GM04503 (cell line): ENCODE measurements at places on chromosomes 4 and X.

DNA sequence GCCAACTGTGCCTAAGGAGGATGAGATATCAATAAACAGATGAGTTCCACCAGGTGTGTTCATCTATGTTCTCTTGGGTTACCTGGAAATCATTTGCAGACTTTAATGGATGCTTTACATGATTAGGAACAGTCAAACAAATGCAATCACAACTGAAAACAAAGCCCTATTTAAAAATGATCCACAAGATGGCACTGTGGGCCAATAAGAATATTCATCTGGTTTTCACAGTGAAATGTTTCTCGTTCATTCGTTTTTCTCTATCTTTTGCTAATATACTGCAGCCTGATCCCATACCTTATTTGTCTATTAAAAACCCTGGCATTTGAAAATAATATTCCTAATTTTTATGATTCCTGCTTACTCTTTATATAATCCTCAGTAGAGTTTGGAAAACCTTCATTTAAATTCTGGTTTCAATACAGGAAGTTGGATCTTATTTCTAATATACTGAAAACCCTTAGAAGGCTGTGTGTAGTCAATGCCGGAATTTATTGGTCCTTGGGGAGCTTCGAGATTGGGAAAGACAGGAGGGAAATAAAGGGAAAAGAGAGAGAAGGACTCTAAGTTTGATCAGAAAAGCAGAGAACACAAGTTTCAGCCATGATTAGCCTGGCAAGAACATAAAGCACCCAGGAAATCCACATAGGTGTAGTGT is 63.8 kb upstream of the TAPT1 start:
- DNase-seq: no peak

DNA sequence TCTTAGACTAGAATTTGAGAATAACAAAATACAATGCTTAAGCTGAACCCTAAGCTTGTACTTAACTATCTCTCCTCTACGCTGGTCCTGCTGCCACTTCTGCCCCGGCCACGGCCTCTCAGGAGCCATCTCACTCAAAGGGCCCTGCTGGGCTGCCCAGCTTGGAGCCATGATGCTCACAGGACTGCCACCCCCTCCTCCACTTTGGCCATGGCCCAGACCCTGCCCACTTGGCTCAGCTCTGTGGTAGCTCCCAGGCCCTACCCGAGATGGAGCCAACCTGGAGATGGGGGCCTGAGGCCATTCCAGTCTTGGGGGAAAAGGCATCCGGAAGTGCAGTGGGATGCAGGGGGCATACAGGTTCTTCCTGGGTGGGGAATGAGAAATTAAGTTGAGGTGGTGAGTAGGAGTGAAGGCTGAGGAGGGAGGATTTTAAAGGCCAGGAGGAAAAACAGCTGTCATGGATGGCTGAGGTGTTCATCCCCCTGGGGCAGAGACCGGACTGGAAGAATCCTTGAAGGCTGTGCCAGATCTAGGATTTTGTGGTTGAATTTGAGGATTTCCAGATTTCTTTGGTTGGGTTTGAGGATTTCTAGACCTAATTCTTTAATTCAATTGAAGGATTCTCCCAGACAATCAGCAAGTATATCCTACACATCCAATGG is 824 bp downstream of the SASH3 start:
- DNase-seq: no peak

GRCh38 chr4:4856071-4857000 is 3.1 kb upstream of the MSX1 start:
- no peak for DNase-seq

DNA sequence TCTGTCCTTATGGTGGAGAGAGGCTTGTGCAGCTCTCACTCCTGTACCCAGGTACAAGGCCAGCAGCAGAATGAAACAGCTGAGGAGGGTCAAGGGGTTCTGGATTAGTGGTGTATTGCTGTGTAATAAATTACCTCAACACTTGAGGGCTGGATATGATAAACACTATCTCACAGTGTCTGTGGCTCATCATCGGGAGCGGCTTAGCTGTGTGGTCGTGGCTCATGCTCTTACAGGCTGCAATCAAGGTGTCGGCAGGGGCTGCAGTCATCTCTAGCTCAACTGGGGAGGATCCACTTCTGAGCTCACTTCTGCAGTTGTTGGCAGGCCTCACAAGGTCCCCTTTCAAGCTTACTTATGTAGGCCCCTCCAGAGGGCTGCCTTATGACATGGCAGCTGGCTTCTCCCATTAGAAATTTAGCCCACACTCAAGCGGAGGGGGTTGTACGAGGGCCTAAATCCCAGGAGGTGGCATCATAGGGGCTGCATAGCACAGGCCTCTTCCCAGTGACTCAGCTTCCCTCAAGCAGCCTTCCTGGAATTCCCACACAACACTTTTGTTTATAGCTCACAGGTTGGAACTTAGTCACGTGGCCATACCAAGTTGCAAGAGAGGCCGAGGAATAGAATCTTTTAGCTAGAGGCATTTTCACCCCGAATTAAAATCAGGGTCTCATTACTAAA is 148.2 kb upstream of the RPS6KA3 start:
- DNase-seq: no peak

DNA sequence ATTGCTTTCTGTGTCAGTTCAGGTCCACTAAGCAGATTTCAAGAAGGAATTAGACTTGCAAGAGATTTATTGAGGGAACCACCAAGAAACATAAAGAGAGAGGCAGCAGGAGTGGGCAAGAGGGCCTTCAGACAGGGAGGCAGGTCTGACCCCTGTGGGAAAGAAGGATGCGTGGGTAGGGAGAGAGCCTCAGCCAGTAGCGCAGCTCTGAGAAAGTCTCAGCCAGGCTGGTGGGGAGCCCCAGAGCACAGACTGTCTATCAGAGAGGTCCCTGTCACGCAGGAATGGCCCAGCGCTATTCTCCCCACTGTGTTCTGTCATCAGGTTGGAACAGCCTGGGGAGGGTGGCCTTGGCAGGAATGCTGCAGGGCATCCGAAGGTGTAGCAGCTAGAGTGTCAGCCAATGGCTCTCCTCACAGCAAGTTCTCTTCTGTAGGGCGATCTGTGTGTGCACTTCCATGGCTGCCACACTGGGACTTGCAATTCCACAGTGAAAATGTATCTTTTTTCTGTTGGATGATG is 48.0 kb downstream of the OTC start:
- no peak for DNase-seq

DNA sequence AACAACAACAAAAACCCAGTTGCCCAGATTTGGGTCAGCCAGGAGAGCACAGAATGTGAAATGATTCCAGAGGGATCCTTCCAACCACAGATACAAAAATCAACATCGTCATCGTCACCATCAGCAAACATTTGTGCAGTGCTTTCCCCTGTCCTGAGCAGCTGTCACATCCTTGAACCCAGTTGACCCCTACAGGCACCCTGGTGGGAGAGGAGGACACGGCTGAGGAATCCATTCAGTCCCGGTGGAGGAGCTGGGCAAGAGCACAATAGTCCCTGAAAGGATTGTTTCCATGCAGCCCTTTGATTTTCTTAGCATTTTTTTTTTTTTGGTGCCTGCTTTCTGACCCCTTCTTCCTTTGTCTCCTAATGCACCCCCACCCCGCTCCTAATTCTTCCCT is 37.1 kb upstream of the STX18 start:
- no peak for DNase-seq

GRCh38 chr4:142539796-142540482 is 306.2 kb downstream of the INPP4B start:
- no peak for DNase-seq

- no peak for DNase-seq
These were observed 20.5 kb upstream of the STS start for GRCh38 chrX:7127056-7127455.

DNA sequence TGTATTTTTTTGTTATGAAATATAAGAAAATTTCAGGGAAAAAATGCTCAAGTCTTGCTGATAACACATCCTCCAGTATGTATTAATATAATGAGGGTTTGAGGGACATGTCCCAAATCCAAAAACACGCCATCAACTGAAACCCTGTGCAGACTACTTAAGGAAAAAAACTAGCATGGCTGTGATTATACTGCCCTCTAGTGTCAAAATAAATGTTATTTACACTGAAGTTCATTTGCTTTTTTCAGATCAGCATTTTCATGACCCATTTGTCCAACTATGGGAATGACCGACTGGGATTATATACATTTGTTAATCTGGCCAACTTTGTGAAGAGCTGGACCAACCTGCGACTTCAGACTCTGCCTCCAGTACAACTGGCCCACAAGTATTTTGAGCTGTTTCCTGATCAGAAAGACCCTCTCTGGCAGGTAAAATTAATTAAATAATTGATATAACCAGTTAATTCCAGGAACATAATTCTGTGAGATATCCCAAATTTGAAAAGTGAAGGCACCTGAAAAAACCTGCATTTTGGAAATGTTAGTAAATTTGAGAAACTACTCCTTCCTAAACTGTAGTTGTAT is 128.5 kb downstream of the PRSS12 start:
- peak; percentile 18 for DNase-seq

- DNase-seq: no peak
These were observed 16.7 kb upstream of the LHFPL1 start for GRCh38 chrX:112696481-112696880.

DNA sequence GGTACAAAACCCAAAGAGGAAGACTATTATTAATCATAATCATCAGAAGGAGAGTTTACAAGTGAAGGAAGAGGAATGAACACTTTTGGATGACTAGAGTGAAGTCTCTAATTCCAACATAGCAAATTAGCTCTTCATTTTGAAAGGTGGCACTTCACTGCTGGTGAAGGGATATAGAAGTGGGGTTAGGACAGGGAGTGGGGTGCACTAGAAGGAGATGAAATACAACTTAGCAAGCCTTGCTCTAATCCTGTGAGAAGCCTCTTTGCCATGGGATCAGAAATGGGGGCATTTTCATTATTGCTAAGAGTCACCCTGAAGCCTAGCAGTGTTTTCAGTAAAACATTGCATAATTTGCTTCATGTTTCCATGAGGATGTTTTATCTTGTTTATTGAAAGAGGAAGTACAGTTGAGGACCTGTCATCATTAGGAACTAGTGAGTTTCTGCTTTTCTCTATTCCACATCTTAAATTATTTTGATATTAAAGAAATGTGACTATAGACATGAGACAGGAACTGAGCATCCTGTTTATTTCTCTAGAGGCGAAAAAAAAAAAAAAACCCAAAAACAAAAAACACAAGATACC is 9.3 kb upstream of the GRPR start:
- DNase-seq: peak; percentile 11

DNA sequence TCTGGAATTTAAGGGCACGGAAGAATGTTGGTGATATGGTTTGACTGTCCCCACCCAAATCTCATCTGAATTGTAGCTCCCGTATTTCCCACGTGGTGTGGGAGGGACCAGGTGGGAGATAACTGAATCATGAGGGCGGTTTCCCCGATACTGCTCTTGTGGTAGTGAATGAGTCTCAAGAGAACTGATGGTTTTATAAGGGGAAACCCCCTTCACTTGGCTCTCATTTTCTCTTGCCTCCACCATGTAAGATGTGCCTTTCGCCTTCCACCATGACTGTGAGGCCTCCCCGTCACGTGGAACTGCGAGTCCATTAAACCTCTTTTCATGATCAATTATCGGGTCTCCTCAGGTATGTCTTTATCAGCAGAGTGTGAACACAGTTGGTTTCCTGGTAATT is 25.6 kb upstream of the DHRSX start:
- DNase-seq: no peak

DNA sequence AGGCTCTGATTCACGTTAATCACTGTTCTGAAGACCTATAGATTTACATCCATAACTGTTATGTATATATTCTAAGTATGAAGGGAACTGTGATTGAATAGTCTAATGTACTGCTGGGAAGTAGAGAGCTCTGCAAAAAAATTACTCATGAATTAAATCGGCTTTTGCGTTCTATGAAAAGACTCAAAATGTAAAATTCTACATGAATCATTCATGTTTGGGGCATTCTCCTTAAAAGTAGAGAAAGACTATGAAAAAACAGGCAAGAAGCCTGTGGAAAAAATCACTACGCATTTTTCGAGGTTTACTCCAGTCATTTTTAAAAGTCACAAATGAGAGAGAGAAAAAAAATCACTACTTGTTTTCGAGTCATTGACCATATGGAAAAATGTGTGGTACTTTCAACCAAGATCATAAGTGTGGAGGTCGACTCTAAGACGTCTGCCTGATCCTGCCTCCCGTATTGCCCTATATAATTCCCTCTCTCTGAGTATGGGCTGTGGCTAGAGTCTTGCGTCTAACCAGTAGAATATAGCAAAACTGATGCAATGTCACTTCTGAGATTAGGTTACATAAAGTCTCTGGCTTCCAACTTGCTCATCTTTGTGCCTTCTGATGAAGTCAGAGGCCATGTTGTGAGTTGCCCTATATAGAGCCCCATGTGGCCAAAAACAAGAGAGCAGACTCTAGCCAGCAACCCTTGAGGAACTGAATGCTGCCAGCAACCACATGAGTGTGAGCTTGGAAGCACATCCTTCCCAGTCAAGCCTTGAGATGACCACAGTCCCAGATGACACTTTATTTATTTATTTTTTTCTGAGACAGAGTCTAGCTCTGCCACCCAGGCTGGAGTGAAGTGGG is 32.1 kb upstream of the VEGFD start:
- DNase-seq: no peak

DNA sequence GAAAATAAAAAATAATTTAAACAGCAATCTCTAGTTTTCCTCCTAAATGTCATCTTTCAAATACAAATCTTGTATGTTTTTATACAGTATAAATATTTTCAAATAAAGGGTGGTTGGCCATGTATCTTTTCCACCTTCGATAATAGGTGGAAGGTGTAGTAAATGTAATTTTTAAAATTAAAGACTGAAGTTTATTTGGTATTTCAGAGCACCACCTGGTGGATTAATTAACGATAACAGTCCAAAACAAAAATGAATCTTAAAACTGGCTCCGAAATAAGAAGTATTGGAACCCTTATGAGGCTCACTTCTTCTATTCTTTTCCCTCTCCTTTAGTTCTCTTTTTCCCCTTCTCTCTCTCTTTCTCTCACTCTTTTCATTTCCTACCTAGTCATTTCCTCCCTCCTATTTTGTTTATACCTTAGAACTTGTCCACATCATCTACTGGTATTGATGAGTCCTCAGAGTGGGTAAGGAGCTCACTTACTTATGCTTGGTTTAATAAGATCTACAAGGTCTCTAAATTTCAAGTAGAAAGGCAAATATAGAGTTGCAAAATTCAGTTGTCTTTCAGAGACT is 82.9 kb upstream of the EXOC1L start:
- DNase-seq: no peak

GRCh38 chrX:112638691-112639090 is 41.0 kb downstream of the LHFPL1 start:
- no peak for DNase-seq

GRCh38 chrX:81208916-81209315 is 7.0 kb downstream of the SH3BGRL start:
- DNase-seq: no peak

DNA sequence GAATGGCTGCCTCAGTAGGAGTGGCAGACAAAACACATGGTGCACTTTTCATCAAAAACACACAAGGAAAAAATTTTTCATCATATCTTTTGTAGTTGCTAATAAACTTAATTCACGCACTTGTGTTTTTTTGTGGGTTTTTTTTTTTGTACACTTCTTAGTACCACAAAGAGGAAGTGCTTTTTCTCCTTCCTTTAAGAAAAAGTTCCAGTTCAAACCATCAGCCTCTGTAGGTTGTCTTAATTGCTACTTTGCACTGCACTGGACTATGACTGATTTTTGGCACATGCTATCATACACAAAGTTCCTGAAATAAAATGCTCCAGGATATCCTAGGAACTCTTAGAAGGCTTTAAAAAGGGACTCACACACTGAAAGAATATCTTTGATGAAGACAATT is at the start of gene PHEX:
Gene PHEX, plus strand, starts transcription at position 242 of the 400 bp plus-strand sequence. CDS start 681 bp downstream, outside the sequence.
- DNase-seq: no peak

GRCh38 chrX:68914479-68914946 is 85.7 kb downstream of the EFNB1 start:
- DNase-seq: no peak

- DNase-seq: no peak
These were observed 365.5 kb upstream of the BOD1L1 start for GRCh38 chr4:13992975-13993520.

- DNase-seq: peak; percentile 86
These were observed 11.1 kb downstream of the SLC25A43 start for GRCh38 chrX:119410027-119410819.
